IPS DF 6.9 (cell line): ENCODE measurements at places on chromosomes 2 and 18.

DNA sequence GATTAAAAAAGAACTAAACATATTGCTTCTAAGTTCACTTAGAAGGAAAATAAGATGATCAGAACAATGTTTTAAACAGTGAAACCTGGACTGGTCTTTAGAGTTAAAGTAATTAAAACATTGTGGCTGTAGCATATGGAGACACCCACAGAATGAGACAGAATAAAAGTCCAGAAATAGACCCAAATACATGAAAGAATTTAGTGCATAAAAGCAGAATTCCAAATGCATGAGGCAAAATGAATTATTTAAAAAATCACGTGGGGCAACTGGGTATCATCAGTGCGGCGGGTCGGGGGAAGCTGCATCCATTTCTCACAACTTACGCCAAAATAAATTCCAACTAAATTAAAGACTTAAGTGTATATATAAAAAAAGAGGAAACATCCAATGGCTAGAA is 12.1 kb downstream of the RNF149 start:
- DNase-seq = no peak

GRCh38 chr2:84314901-84315330 is 144.2 kb downstream of the SUCLG1 start:
- DNase-seq = peak; percentile 93

DNA sequence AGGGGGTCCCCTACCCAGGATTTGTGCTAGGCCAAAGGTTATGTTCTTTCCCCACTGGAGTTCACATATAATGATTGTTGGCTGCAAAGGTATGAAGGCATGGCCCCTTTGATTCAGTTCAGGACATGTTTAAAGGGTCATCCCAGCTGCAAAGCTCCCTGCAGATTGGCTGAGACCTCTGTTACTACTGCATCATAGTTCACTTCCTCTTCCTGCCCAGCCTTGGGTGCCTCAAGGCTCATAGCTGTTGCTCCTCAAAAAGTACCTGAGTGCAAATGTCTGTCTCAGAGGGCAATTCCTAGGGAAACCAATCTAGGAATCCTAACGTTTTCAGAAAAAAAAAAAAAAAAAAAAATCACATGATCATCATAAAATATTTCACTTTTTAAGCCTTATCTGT is 125.1 kb downstream of the ATL2 start:
- no peak for DNase-seq

DNA sequence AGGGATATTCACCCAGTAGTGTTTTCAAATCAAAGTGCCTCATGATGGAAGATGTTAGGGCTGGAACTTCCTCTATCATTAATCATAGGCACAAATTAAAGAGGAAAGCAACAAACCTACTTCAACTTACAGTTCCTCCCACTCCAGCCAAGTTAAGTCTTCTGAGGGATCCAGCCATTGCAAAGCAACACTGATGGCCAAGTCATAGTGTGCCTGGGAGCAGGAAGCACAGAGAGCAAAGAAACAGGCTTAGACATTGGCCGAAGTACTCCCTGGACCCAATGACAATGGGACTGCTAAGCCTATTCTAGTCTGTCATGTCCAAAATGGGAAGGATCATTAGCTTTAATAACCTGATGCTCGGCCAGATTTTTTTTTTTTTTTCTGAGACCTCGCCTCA is 7.0 kb downstream of the C2orf80 start:
- DNase-seq = no peak

DNA sequence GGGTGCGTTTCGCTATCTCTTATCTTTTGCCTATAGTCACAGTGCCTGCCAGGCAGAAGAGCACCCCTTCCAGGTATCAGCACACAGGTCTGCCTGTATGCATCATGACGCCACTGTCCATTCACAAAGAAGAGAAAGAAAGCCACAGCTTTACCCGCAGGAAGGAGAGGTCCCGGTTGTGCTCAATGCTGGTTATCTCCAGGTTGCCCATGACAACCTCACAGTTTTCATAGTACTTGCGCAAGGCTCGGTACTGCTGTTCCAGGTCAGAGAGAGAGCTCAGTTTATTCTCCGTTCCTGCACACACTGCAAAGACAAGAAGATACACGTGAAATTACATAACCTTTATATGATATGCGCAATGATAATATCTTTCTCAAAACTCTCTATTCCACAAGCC is 414.0 kb downstream of the ERBB4 start:
- DNase-seq = no peak

DNA sequence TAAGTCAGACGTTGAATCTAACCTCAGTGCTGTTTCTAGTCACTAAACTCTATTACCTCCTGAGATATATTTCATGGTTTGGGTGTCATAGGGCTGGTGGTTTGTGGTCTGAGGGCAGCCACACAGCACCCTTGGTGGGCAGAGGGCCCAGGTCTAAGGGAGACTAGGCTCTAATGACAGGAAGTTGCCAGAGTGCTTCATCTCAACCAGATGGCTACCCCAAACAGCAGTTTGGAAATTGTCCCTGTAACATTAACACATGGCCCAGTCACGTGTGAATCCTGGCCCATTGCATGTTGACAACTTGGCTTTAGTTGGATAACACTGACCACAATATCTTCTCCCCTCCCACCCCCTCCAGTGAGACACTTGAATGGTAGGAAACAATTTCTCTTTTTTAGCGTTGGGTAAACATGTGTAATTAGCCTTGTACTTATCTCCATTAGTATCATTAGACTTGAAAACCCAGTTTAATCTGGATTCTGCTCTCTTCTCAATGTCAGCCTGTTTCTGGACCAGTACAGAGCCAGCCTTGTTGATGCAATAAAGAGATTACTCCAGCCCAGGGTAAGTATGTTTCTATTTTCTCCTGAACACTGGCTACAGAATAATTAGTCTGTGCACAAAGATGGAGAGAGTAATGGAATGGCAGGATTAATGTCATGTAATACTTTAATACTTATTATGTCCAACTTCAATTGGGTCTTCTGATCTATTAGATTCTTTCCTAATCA is 187.8 kb upstream of the SIX3 start:
- no peak for DNase-seq

DNA sequence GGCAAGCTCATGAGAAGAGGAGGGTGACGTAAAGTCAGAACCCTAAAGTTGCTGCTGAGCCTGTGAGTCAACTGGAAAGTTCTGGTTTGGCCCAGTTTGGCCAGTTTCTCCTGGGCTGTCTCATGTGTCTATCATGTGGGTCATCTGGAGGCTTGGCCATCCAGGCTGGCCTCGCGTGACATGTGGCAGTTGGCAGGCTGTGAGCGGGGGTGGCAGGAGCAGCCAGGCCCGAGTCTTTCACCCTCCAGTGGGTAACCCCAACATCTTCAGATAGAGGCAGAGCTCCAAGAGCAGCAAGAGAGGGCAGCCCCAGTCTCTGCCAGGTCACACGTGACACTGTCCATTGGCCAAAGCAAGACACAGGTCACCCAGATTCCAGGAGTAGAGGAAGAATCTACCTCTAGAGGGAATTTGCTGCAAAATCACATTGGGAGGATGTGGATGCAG is 51.5 kb downstream of the FHOD3 start:
- no peak for DNase-seq

DNA sequence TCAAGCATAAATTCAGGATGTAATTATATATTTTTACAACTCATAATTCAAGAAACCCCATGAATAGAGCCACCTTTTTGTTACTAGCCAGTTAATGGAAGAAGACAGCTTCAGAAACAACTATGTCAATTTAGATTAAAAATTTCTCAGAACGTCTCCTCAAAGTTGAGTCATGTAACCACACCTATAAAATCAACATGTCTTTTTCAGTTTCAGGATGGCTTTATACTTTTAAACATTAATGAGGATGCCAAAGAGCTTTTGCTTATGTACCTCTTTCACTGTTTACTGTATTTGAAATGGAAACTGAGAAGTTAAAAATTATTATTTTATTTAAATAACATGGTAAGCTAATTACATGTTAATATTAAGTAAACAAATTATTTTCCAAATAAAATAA is 280.1 kb downstream of the PTH2R start:
- no peak for DNase-seq

GRCh38 chr18:44777457-44778192 is 96.9 kb downstream of the SETBP1 start:
- no peak for DNase-seq

DNA sequence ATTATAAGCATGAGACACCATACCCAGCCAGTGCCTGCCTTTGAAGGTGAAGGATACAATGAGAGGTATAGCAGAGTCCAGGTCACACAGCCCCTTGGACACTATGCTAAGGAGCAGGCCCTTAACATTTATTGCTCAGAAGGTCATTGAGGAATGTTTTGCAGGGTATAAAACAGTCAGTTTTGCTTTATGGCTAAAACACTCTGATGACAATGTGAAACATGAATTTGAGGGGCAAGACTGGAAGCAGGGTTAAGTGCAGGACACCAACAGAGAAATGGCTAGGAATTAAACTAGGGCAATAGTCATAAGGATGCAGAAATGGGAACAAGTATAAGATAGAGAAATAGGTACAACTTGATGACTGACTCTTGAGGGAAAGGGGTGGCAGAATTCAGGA is 141.1 kb downstream of the METTL4 start:
- no peak for DNase-seq

DNA sequence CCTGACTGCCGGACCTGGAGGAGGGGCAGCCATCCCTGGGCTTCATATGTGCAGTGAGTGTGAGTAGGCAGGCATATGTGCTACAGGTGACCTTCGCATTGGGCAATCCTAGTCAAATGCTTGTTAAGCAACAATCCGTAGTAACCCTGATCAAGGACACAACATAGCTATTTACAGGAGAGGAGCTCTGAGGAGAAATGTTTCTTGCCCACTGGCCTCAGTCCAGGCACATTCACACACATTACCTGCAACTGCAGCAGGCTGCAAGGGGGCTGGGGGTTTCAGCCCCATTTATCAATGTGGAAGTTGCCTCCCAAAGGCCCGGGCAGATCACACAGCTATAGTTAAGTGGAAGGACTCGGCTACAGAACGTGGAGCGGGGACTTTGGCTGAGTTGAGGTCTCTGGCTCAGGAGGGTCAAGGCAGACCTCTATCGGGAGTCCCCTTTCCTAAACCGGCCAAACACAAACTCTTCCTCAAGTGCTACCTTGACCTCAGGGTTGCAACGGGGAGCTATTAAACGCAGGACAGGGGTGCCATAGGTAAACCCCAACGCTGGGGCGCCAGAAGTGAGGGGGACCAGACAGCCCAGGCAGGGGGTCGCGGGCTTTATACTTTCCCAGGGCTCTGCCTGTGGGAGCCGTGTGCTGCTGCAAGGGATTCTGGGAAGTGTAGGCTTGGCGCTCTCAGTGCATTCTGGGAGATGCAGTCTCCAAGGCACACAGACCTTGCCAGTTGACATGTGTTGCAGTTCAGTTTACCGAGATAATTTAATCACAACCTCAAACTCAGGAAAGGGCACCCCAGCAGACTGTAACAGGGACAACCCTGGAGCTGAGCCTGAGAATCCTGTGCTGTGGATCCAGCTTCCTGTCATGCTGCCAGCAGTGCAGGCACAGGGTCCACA is 9.4 kb downstream of the KHK start:
- no peak for DNase-seq

DNA sequence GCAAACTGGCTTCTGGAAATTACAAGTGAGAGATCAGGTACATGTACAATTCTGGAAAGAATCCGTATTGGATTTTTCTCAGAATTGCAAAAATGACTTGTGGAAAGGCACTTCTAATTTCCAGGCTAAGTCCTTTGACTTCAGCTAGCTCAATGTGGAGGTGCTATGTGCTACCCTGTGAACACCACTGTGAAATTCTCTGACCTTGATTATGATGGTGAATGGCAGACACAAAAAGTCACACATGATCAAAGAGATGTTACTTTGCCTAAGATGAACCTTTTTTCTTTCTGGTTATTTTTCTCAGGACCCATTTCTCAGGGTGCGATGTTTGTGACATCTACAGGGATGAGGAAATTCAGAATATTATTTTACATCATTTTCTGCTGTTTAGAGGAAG is 856.6 kb upstream of the VRK2 start:
- no peak for DNase-seq
